ENCODE measurements at places on chromosomes 12 and 14.

DNA sequence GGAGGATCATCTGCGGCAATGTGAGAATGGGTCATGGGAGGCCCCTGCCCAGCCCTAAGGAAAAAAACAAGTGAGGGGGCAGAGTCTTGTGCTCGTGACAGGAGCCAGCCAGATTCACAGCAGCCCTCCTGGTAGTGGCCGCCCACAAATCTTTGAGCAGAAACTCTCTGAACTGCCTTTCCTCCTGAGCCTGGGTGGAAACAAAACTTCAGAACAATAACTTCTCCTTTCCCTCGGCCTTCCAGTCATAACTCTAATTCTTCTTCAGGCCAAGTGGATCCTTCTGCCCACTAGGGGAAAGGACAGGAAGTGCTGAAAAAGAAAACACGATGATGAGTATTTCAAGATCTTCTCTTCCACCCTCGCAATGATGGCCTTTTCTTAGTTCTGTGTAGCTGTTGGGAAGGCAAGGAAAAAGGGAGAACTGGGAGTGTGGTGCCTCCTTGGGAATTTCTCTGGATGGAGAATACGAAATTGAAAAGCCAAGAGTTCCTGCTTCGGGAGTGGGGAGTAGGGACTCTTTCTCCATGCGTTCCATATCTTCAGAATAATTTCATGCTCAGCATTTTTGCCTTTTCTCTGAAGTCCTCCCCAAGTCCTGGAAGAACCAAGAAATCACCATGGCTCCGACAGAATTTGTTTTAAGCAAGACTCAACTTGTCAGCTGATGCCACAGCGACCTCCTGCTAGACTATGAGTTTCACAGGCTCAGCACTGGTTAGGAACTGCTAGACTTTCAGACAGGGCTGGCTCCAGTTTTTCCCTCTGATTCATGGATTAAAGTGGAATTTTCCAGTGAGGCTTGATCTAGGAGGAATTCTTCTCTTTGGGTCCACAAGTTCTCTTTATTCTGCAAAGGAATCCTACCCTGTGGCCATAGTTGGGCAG lies 188.9 kb downstream of the CAND1 start:
- no peak for DNase-seq

GRCh38 chr14:55438066-55438683 lies 2.2 kb downstream of the TBPL2 start:
- DNase-seq: no peak

- DNase-seq: no peak
These were observed 352.7 kb downstream of the KCNH5 start for GRCh38 chr14:62692490-62693106.

GRCh38 chr14:54815515-54815914 lies 87.1 kb downstream of the GCH1 start:
- no peak for DNase-seq

DNA sequence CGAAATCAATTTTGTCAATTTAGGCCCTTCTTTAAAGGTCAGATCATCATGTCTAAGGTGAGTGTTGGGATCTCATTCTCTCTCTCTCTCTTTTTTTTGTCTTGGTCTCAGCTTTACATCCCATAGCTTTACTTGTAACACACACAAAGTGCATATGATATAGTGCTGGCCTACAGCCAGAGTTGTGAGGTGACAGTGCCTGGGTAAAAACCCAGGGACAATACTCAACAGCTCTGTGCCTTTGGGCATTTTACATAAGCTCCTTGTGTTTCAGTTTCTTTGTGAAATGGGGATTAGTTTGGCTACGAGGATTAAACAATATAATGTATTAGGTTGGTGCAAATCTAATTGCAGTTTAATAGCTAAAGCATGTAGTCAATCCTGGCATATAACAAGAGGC lies 40.2 kb downstream of the GRIP1 start:
- DNase-seq: no peak

DNA sequence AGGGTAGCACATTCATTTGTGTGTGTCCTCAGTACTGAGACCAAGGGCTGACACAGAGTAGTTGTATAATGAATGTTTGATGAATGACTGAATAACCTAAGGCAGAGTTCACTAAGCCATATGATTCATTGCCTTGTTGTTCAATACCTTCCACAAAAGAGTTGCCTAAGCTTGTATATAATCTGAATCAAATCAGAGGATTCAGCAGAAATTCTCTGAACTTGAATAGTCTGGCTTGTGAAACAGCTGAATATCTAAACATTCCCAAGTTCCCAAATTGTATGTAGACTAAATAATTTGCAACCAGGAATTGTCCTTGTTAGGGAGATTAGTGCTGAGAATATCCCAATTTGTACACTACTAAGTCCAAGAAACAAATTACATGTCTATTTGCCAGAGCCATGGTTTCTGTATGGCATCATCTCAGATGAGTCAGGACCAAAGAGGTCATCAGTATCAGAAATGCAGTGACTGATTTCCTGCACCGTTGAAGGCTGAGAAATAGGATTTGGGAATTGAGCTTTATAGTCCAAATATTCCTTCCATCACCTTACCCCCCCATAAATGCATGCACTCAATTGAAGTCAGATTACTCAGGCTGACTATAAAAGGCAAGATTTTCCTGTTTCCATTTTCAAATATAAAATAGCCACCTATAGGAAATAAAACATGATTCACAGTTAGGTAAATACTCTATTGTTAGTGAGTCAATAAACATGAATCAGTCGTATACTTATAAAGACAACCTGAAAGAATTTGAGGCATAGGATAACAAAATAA lies 168.7 kb downstream of the PHLDA1 start:
- DNase-seq: no peak

DNA sequence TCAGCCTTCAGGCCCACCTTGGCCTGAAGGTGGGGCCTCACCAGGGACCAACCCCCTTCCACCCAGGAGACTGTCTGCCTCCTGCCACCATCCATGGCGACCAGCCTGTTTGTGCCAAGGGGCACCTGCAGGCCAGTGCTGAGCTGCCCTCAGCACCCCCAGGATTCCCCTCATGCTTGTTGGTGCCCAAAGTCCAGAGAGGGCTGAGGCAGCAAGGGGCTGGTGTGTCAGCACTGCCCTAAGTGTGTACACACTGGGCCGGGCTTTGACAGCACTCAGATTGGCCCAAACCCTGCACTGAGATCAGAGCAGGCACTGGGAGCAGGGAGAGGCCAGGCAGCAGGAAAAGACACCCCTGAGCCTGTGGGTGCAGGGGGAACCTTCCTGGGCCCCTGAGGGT lies 18.6 kb downstream of the SYNJ2BP start:
- DNase-seq: no peak

- peak; percentile 3 for DNase-seq
These were observed 904 bp upstream of the PAPOLA start for GRCh38 chr14:96501217-96501739.

DNA sequence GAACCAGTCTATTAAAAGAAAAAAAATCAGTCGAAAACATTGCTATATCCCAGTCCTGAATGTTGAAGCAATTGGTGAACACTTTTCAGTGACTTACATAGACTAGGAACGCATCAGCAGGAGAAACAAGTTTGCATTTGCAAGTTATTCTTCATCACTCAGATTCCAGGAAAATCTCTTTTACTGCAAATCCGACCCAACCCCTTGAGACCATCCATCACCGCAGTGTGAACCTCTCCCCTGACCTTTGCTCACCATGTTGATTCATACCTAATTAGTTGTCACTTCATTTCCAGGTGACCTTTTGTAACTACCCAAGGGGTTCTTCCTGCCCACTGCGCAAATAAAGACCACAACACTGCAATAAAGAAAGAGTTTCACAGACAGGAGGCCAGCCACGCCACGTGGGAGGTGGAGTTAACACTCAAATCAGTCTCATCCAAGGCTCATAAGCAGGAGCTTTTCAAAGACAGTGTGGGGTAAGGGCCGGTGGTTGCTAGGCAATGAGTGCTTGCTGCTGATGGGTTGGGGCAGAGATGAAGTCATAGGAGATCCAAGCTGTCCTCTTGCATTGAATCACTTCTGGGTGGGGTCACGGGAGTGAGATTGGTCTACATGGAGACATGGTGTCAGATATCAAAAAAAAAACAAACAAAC lies 241.3 kb upstream of the TMEM132C start:
- no peak for DNase-seq

- DNase-seq: no peak
These were observed 193.3 kb downstream of the PHETA1 start for GRCh38 chr12:111175396-111176094.

- DNase-seq: no peak
These were observed 35.1 kb downstream of the RDH12 start for GRCh38 chr14:67736771-67737170.

GRCh38 chr12:123253641-123254459 lies 17.8 kb downstream of the CDK2AP1 start:
- no peak for DNase-seq

DNA sequence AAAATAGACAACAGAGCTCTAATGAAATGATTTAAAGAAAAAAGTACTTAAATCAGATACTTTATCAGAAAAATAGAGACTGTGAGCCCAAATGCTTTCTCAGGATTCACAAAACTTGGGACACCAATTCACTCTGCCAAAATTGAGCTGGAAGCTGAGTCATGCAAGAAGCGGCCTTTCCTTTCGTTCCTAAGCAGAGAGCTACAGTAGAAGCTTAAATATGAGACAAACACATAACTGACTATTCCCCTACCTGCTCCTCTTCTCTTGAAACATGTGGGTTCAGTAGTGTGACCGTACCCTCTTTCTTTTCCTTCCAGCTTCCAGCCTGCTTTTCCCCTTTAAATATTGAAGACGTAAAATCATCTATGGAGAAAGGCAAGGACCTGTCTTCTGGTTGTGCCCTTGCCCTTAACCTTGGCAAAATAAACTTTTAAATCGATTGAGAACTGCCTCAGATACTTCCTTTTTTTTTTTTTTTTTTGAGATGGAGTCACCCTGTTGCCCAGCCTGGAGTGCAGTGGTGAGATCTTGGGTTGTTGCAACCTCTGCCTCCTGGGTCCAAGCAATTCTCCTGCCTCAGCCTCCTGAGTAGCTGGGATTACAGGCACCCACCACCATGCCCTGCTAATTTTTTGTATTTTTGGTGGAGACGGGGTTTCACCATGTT lies 4.4 kb upstream of the SDS start:
- no peak for DNase-seq

DNA sequence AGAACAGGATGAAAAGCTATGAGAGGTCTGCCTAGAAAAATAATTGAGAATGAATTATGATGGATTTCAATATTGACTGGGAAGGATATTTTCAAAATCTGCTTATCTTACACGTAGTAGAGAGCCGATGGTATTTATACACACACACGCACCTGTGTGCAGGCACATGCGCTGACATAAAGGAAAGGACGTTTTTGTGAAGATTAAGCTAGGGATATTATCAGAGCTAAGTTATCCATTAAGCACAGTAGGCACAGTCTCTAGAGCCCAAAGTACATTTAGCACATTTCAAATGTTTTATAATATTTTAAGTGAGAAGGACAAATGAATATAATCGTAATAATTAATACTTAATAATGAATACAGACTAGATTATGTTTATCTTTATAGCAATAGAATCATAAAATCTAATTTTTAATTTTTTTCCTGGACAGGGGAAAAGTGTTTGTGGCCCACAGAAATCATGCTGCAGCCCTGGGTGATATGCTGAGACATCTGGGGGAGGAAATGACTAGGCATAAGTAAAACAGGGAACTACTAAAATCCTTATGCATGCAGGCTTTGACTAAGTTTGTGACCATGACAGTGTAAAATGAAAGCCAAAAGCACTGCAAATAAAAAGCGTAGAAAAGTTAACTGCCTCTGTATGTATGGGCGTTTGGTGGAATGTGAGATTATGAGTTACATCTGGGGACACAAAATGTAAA lies 146.1 kb downstream of the KITLG start:
- DNase-seq: no peak

GRCh38 chr12:47892819-47893218 lies 12.0 kb downstream of the VDR start:
- no peak for DNase-seq

- DNase-seq: no peak
These were observed 110.4 kb upstream of the CPSF6 start for GRCh38 chr12:69129017-69129416.

DNA sequence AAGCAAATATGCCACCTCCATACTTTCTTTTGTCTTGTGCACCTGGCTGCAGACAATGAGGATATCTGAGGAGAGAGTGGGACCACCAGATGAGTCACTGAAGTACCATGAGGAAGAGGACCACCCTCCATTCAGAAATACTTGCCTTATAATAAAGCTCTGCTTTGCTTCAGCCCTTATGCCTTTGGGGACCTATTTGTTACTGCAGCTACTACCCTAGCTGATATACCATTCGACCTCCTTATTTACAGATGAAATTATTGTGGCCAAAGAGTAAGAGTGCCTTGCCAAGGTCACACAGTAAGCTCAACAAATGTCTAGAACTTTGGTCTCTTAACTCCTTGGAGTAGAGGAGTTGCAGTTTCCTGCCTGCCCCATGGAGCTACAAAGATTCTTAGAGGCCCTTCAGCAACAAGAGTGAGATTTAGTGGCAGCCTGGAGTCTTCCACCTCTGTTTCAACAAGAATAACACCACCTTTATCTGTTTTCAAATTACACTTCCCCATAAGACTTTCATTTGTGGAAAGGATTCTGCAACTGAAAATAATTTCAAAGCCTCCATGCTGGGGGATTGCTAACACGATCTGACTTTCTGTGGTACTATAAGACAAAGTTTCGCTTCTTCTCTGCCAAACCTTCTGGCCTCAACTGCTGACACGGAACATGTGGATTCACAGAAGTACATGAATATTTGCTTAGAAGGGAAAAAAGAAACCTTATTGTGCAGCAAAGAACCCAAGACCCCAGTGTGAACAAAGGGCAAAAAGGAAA lies 3.6 kb downstream of the CMKLR1 start:
- DNase-seq: no peak

DNA sequence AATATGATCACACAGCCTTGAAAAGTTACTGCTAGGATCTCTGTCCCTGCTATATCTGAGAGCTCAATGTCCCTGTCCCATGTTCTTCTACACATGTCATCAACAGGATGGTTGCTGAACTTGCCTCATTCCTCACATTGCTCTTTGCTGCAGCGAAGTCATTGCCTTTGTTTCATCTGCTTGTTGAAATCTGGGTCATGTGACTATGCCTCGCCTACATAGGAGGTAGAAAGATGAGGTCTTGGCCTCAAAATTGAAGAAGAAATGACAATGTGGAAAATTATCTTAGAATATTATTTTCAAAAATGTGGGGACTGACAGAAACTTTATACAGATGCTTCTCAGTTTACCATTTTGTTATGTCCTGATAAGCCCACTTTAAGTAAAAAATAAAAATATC lies 494.2 kb downstream of the SOX5 start:
- no peak for DNase-seq

DNA sequence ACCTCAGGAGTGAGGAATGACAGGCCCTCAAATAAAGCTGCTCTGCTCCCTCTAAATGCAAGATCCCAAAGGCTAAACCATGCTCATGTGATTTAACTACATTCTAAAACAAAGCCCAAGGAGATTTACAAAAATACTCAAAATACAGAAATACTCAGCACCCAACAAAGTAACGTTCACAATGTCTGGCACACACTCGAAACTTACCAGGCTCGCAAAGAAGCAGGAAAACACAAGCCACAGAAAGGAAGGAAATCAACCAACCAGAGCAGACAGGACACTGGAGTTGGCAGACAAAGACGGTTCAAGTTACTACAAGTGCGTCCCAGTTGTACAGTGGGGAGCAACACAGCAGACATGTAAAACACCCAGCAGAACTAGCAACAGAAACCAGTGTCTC lies 33.4 kb downstream of the STX2 start:
- no peak for DNase-seq

All from stimulated activated CD4-positive, alpha-beta T cell treated with anti-CD3 and anti-CD28 coated beads, Interleukin-2, amount 100 ng/mL, for 4 hours (primary cell).